ENCODE measurements at places on chromosomes 5 and 9.
A peak's percentile ranks its signal among the peaks of the same experiment; 100 is the strongest.

GRCh38 chr5:87570366-87570765 is 157.6 kb upstream of the CCNH start:
- no peak for DNase-seq

DNA sequence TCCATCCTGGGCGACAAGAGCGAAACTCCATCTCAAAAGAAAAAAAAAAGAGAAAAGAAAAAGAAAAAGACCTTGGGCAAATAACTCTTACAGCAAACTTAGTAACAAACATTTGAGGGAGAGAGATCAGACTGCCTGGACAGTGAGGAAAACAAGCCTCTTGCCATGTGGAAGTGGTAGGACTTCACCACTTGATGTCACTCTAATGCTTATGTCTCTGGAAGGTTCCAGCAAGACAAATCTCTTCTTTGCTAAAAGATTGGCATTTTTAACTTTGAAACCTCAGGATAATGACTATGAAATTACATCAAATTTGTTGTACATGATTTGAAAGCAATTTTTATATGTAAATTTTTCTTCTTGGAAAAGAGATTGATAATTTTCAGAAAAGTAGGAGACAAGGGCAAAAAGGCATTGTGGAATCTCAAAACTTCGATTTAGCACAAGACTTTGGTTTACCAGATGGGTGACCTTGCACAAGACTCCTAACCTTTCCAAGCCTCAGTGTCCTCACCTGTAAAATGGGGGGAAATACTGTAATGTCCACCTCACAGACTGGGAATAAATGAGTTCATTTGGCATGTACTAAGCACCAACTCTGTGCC is 5.4 kb downstream of the ACTL7B start:
- DNase-seq, result peak; percentile 43

- no peak for DNase-seq
Measured at GRCh38 chr5:65620021-65620420, 4.1 kb downstream of the TRIM23 start.

- peak; percentile 84 for DNase-seq
Measured at GRCh38 chr5:41087461-41087860, 16.3 kb upstream of the MROH2B start.

GRCh38 chr5:83026930-83027687 is 50.1 kb downstream of the TMEM167A start:
- DNase-seq, result no peak

DNA sequence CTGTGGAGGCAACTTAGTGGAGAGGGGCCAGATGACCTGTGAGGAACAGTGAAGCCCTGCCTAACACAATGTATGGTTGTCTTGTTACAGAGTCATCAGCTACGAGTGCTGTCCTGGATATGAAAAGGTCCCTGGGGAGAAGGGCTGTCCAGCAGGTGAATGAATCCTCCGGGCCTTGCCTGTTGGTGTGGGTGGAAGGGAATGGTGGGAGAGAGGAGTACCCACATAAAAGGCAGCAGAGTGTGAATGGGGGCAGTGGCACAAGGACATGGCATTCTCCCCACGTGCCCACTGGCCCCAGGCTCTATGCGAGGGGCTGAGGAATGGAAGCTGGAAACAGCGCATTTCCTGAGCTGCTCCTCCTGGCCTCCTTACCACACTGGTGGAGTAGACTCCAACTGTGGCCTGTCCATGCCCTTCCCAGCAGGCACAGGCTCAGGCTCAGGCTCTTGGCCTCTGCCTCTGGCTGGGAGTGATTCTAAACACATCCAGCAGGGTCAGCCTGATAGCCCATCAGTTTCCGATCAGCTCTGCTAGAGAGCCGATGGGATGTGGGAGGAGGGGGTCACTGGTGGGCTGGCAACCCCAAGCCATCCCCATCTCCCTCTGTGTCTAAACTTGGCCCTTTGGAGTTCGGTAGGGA is 15.3 kb downstream of the TGFBI start:
- no peak for DNase-seq

DNA sequence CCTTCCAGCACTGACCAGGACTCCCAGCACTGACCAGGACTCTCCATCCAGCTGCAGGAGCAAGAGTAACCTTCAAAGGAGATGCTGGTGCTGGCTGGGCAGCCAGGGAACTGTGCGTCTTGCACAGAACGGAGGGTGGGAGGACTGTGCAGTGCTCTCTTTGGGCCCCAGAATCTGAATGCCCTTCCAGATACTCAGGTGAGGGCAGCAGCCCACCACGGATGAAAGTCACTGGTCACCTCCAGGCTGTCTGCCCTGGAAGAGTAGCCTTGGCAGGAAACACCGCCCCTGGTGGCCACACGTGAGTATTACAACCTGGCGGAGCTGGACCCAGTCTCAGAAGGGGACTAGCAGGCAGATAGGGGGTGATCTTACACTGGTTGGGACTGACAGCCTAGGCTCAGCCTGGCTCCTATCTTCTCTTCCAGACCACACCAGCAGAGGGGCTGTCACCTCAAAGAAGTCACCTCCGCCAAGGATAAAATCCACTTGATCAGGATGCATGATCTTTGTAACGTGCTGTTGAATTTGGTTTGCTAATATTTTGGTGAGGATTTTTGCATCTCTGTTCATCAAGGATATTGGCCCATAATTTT is 4.8 kb upstream of the SARDH start:
- peak; percentile 63 for DNase-seq
